ACHN (cell line): ENCODE measurements at places on chromosomes 13 and 19.
A peak's percentile ranks its signal among the peaks of the same experiment; 100 is the strongest.

DNA sequence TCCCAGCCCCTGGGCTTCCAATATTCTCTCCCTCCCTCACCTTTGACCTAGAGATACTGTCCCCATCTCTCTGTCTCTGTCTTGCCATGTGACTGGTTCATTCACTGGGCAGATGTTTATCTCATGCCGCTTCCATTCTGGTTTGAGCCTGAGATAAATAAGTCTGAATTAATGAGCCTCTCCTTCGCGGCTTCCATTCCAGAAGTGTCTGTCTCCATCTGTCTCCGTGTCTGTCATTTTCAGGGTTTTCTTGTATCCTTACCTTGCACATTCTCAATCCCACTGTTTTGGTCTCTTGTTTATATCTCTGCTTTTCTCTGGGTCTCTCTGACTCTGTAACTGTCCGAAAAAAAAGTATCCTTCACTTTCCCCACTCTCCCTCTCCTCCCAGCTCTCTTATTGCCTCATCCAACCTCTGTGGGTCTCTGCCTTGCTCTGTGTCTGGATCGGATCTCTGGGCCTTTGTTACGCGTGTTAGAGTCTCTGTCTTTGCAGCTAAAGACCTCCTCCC is 4.3 kb downstream of the SPHK2 start:
- DNase-seq: no peak

DNA sequence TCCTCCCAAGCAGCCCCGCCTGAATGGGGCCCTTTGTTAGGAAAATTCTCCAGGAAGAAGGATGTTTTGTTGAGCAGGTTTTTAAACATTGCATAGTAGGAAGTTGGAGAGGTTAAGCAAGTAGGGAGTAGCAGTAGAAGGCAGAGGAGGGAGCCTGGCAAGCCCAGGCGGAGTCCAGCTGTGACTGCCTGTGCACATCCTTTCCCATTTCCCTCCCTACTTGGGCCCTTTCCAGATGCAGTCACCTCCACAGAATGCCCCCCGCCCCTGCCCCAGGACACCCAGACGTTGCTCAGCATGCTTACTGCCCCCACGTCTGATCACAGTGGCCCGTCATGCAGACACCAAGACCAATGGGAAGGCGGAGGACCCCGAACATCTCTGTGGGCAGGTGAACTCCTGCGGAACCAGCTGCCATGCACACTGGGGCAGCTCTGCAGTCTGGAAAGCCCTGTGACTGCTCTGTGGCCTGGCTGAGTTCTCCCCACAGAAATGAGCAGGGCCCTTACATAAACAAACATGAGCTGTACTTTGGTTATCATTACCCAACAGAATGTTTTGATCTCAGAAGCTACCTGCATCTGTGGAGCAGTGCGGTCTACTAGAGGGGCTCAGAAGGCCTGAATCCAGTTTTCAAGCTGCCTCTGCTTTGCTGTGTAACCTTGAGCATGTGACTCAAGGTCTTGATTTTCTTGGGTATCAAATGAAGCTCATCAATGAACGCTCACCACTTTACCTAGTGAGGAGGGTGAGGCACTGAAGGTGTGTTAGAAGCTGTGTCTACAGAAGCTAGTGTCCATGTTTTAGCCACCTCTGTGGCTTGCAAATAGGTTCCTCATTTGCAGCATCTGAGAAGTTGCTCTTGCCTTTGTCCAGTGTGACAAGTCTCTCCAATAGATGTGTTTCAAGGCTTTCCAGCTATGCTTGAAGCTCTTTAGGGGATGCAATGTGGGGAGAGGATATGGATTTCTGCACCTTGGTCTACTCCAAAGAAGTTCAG is 84.2 kb downstream of the TNFRSF19 start:
- no peak for DNase-seq

DNA sequence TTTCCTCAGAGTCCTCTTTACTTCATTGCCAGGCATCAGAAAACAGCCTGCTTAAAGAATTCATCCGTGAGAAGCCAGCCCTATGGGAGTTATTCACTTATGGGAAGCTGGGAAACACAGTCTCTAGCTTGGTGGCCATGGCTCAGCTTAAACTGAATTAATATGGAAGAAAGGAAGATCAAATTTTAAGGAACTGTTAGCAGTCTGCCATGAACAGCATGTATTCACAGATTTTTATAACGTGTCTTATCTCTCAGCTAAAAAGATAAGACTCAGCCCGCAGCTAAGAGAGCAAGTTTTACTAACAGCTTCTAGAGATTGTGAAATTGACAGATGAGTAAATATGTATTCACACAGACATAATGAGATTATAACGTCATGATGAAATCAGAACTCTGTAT is 253.7 kb upstream of the RXFP2 start:
- DNase-seq: no peak

DNA sequence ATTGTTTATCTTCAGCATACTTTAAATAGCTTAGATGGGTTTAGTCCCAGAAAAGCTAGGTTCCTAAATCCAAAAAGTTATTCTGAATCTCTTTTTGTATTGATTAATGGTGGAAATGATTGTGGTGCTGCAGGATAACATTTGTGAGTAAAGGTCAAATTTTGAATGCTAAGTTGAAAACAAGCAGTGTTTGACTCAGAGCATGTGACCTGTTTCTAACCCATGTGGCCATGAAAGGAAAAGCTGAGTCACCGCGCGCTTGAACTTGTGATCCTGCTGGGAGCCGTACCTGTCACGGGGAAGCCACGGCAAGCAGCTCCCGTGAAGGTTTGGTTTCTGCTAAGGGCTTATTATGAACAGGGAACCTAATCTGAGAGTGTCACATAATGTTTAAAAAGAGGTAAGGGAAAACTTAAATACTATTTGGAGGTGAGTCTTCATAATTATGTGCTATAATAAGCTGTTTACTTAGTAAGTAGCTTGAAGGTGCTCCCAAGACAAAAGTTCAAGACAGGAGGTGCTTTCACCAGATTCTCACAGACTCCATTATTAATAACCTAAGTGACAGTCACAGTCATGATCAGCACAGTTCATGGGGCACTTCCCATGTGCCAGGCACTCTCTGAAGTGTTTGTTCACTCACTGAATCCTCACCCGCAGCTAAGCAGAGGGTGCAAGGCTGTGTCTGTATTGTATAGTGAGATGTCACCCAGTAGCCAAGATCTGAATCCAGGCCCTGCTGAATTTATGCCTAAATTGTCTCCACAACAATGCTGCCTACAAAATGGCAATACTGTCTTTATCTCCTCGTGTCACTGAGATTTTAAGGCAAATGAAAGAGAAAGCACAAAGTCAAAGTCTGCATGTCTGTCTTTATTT is 286.5 kb downstream of the MYO16 start:
- peak; percentile 91 for DNase-seq

DNA sequence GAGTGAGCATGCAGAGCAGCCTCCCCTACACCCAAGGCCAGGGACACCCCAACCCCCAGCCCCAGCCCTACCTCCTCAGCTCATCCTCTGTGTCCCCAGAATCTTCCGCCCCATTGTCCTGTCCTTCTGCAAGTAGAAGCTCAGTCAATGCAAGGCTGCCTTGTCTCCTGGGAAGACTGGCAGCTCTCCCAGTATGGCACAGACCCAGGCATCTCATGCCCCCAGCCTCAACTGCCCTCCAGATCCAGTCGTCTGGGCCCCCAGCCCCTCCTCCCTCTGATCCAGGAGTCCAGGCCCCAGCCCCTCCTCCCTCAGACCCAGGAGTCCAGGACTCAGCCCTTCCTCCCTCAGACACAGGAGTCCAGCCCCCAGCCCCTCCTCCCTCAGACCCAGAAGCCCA is 13.0 kb downstream of the ZNF575 start:
- no peak for DNase-seq

- peak; percentile 94 for DNase-seq
These were observed 21.3 kb downstream of the VRK3 start for GRCh38 chr19:50003810-50004419.

DNA sequence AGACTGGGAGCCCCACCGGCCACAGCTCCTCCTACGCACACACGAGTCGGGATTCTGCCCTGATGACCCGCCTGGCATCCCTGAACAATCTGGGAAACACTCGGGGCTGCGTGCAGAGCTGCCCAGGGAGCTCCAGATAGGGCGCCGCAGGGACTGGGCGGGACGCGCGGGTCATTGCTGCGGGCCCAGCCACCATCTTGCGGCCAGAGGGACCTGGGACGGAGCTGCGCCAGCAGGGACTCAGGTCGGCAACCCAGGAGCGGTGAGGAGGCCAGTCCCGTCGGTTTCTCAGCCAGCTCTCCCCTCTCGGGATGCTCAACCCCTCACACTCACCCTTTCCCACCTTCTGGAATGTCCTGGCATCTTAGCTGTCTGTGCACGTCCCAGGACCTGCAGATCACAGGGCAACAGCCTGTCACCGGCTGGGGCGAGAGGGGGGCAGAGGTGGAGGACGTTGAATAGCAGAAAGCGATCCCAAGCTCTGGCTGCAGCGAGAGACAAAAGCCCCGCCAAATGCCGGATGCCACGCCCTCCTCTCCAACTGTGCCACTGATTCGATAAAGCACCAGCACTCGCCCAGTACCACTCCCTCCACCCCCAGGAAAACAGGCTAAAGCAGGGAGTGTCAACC is 20.4 kb upstream of the ZNF91 start:
- no peak for DNase-seq

DNA sequence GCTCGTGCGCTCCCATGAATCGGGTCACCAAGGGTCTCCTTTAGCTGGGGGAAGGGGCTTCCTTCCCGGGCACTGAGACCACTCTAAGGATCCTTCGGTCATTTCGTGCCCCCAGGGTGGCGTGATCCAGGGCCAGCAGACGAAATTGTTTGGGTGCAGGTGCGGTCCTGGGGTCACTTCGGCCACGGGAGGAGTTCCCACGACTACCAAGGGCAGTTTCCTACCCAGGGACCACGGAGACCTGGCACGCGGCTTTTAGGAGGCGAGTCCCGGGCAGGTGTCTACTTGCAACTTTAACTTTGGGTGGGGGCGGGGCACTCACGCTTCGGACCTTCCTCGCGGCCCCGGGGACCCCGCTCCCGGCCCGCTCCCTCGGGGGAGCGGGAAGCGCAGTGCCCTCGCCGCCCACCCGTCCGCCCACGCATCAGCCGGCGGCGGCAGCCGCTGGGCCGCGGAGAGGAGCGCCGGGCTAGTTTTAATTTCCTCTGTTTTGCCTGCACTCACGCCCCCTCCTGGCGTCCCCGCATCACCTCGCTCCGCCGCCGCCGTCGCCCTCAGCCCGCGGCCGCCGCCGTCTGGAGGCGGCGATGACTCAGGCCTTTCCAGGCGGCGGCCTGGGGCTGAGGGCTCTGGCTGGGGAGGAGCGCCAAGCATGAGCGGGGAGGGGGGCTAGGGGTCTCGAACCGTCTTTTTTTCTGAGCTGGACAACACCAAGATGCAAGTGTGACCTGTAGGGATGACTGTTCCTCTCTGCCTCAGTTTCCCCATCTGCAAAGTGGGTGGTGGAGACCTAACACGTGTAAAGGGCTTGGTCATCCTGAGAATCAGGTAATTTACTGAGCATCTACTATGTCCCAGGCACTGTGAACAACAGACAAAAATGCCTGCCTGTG is 21.8 kb downstream of the OLFM2 start:
- DNase-seq: peak; percentile 83

DNA sequence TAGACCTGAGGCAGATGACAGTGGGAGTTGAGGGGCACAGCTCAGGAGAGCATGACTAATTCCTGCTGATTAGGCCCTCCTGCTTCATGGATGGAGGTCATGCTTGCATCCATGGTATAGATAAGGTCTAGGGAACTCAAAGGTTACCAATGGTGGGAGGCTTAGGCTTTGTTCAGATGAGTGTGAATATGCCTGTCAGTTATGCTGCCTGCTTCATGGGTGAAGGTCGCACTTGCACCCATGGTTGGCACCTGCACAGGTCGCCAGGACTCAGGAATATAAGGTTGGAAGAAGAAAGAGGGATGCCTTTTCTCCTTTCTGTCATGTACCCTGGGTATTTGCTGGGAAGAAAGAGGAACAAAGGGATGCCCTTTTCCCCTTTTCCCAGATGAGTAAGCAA is 53.4 kb upstream of the GJB6 start:
- no peak for DNase-seq

DNA sequence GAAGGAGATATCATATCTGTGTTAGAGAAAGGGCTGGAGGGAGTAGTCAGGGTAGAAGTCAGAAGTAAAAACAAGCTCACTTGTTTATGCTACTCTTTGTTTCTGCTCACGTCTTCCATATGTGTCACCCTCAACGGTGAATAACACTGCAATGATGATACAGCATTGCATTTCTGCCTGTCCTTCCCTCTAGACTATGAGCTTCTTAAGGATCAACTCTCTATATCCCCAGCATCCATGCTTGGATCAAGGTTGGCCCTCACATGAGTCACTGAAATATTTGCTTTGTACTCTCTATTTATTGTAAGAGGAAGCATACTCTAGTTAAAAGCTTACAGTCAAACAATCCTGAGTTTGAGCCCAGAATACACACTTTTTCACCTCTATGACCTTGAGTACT is 406.0 kb downstream of the RFC3 start:
- DNase-seq: no peak

DNA sequence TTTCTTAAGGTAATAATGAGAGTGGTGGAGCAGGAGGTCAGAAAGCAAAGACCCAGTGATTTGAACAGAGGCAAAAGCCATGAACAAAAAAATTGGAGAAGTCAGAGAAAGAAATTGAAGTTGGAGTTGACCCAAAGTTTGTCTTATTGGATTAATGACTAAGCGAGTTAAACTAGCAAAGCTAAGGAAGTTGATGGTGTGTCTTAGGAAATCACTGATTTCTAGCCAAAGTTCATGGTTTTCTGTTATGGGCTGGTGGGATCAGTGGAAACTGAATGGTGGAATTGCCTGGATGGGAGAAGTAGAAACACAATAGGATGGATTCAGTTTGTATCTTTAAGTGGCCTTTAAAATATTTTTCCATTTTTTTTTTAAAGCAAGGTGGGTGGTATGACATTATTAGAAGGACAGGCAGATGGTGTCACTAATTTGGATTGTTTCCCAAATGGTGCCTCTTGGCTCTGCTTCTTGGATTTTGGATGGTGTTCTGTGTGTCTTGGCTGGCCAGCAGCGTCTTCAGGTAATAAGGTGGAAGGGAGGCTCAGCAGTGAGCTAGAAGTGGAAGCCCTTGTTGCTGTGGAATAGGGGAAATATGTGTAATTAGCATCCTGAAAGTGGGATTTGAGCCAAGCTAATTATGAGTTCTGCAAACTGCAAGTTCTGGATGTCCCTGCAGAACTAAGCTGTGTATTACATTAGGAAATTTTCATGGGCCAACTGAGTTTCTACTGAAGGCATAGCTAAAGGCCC is 302.9 kb downstream of the LMO7 start:
- DNase-seq: no peak
